ENCODE measurements at places on chromosomes 16 and 17.

- peak; percentile 75 for DNase-seq
These were observed 114.0 kb downstream of the CMIP start for GRCh38 chr16:81558444-81559175.

- DNase-seq = peak; percentile 67
These were observed 701 bp upstream of the MRC2 start for GRCh38 chr17:62626719-62627218.

DNA sequence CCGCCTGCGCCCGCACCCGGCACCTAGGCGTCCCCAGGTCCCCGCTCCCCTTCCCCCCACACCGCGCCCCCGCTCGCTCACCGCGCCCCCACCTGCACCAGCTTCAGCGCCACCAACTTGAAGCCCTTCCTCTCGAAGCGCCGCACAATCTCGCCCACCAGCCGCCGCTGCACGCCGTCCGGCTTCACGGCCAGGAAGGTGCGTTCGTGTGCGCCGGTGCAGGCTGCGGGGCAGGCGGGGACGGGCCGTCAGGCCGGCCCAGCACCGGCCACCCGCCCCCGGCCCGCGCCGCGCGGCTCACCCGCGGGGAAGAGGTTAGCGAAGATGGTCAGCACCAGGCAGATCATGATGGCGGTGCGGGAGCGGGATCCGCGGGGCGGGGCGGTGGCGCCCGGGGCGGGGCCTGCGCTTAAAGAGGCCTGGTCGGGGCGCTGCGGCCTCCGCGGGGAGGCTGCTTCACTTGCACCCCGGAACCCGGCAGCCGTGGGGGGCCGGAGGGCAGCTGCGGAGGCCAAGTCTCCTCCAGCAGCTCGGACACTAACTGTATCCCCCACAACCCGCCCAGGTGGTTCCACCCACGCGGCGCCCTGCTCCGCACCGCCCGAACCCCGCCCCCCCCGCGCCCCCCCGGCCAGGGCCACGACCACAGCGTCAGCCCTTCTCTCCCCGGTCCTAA lies at the start of gene NME3:
Gene NME3 (minus strand): TSS at position 356 of the 676 bp plus-strand sequence. CDS start 9 bp downstream, at position 347.
- peak; percentile 83 for DNase-seq

DNA sequence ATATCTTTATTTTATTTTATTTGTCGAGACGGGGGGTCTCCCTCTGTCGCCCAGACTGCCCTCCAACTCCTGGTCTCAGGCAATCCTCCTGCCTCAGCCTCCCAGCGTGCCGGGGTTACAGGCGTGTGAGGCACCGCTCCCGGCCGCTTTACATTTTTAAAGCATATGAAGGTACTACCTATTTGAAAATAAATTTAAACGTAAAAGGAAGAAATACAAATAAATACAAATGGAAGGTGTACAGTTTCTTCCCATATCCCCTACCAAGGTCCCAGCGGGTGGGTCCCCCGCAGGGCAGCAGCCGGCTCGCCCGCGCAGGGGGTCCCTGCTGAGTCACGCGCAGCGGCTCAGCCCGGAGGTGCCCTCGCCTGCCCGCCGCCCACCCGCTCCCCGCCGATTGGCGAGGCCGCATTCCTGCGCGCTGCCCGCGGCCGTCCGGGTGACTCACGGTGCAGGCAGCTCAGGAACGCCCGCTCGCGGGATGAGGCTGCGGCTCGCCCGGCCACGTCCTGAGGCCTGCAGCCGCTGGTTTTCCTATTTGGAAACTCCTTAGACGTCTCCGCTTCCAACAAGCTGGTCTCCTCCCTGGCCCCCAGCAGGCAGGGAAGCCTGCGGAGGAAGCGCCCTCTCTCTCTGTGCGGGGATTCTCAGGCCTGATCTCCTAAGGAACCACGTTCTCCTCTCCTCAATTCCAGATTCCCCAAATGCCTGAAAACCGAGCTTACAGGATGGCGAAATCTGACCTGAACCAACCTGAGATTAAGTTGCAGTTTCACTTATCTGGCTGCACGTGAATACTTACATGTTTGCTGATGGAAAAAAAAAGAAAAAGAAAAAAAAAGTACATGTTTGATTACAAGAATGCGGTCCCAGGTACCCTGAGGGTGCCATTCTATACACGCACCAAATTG lies 54.8 kb upstream of the MAP3K14 start:
- DNase-seq = peak; percentile 80

GRCh38 chr16:85736921-85737320 lies 14.0 kb downstream of the C16orf74 start:
- DNase-seq = no peak

DNA sequence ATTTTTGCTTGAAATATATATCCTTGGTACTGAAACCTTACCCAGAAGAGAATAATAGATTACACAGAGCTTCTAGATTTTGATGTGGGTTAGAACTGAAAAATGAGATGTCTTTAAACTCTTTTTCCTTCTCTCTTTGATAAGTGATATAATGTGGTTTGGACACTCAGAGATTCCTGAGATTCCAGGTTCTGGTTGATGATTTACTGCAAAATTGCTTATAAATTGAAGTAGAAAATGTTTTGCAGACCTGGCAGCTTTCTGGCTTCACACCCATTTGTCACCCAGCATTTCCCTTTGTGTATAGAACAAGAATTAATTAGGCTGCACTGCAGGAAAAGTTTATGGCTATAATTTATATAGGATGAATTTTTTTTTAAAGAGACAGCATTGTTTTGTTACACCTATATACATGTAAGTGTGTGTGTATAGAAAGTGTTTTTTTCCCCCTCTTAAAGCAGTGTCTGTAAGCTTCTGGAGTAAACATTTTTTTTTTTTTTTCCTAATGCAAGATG lies 23.5 kb downstream of the AATF start:
- DNase-seq = no peak

- no peak for DNase-seq
These were observed 14.7 kb upstream of the TVP23A start for GRCh38 chr16:10833271-10833670.

- no peak for DNase-seq
These were observed 75.2 kb downstream of the CCDC182 start for GRCh38 chr17:57669671-57670529.

DNA sequence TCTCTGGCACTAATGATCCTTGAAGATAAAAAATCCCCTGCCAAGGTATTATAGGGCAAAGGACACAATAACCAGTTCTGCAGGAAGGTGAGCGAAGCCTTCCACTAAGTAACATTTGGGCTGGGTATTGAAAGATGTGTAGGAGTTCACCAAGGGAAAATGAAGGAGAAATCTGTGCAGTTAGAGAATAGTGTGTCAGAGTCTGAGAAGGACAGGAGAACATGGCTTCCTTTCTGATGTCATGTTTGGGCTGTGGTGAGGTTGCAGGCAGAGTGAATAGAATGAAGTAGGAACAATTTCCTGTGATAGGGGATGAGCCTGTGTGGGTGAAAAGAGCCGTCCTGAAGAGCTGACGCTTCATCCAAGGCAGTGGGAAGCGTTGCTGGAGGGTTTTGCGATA lies 24.1 kb upstream of the CIITA start:
- DNase-seq = no peak

GRCh38 chr16:15958703-15959348 lies 9.4 kb downstream of the ABCC1 start:
- no peak for DNase-seq

DNA sequence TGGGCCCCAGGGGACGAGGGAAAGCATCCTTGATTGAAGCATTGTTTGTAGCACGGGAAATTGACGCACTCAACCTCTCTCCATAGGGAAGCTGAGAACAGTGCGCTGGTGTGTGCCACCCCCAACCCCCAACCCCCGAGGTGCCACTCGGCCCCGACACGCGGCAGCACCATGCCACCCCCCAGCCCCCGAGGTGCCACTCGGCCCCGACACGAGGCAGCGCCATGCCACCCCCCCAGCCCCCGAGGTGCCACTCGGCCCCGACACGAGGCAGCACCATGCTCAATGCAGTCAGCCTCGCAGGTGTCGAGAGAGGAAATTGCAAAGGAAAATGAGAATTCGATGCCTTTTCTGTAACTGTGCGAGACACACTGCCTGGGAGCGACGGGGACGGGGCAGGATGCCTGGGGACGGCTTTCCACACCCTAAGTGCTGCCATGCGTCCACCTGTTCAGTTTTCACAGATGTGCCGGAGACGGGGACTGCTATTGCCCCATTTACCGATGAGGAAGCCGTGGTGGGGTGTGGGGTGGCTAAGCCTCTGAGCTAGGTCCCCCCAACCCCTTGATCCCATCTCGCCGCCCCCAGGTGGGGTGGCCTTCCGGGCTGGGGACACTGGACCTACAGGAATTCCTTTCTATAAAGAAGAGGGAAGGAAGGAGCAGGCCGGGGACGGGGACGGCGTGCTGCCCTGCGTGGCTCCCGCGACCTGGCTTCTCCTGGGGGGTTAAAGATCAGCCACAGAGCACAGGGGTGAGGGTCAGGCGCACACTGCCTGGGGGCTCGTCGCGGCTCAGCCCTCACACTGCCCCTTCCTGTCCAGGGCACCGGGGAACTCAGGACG lies 9.8 kb downstream of the CBFA2T3 start:
- DNase-seq = no peak

GRCh38 chr17:35738519-35739133 lies 7.2 kb downstream of the RASL10B start:
- DNase-seq = no peak

DNA sequence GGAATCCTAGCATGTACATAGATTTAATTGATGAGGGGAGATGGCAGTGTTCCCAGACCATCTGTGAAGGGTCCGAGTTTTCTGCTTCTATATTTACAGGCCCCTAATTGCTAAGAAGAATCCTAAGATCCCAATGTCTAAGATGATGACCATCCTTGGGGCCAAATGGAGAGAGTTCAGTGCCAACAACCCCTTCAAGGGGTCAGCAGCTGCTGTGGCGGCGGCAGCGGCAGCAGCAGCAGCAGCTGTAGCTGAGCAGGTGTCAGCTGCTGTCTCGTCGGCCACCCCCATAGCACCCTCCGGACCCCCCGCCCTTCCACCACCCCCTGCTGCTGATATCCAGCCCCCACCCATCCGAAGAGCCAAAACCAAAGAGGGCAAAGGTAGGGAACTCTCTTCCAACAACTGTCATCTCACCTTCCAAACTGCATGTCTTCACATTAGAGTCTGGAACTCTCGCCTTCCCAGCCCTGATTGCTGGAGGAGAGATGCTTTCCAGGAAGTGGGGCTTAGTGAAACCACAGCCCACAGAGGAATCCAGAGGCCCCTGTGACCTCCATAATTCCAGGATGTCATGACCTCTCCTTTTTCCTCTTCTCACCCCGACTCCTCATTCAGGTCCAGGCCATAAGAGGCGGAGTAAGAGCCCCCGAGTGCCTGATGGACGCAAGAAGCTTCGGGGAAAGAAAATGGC lies 4.7 kb downstream of the CHD3 start:
- no peak for DNase-seq

- no peak for DNase-seq
These were observed 91.1 kb downstream of the RPA1 start for GRCh38 chr17:1920948-1921351.

DNA sequence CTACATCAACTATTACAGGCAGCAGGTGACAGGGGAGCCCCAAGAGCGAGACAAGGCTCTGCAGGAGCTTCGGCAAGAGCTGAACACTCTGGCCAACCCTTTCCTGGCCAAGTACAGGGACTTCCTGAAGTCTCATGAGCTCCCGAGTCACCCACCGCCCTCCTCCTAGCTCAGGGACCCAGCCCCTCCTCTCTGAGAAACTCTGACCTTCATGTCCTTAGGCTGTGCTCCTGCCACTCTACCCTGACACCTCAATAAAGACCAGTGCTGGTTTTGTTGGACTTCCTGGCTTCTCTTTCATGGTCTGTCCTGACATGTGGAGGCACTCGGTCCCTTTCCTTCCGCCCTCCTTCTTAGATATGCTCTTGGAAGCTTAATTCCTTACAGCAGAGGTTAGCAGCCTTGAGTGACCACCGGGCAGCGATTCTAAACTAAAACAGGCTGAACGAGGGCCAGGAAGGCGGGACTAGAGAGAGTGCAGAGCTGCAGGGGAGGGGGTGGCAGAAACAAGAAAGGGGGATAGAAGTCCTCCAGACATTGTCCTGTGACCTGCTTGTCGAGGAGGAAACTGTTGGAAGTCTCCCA lies 915 bp downstream of the AHSP start:
- no peak for DNase-seq

GRCh38 chr16:66270333-66270927 lies 96.1 kb upstream of the CDH5 start:
- DNase-seq = peak; percentile 72

DNA sequence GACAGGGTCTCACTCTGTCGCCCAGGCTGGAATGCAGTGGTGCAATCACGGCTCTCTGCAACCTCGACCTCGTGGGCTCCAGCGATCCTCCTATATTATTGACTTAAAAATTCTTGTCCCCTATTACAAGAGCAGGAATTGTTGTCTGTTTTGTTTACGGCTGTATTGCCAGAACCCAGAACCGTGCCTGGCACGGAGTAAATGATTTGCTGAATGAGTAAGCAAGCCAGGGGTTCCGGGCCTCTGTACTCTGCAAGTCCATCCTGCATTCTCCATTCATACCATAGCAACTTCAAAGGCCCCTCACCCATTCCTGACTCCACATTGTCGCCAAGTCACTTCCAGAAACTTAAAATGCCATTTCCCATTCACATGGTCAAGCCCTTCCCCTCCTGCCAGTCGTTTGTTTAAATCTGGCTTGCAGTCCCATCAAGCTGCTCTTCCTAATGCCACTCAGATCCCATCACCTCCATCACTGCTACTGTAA lies 6.9 kb downstream of the ADCY9 start:
- DNase-seq = peak; percentile 49

GRCh38 chr17:32520737-32521404 lies 34.1 kb downstream of the CDK5R1 start:
- DNase-seq = no peak

DNA sequence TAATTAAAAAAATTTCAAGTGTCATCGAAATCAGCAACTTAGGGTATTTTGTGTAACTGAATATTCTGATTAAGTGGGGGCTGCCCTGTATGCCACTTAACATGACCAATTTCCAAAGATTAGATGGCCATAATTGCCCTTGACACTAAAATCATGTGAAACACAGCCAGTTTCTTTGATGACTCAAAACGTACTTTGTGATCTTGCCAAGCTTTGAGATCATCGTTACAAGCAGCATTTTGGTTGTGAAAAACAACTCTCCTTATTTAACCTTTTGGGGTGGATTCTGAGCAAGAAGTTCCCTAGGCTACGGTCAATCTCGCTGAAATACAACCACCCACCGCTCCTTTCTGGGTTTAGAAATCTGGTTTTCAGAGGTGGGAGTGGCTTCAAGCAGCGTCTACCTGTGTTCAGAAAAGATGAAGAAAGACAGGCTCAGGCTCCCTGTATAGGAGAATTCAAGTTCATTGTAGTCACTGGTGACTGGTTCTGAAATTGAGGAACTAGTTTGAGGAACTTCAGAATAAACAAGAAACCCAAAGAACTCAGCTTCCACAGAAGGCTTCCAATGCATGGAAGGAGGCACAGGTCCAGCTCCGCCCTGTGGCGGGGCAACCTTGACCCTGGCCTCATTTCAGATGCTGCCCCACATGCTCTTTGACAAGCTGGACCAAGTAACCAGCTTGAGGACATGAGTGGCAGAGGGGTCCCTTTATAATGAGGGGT lies 9.4 kb downstream of the MAP3K14 start:
- no peak for DNase-seq

DNA sequence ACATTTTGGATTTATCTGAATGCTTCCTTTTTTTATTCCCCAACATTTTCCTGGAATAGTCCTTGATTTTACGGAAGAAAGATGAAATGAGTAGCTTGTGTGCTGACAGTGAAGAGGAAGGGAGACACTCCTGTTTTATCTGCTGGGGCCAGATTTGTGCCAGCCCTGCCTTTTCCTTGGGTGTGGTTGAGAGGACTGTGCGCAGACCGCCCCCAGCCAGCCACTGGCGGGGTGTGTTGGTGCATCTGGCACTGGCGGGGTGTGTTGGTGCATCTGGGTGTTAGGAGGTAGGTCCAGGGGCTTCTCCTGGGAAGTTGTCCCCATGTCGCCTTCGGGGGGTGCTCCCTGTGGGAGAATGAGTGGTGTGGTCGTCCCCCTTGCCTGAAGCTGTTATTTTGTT lies 39.5 kb downstream of the RAP1GAP2 start:
- DNase-seq = no peak

GRCh38 chr17:81193470-81194224 lies 27.6 kb upstream of the AATK start:
- no peak for DNase-seq
